ENCODE measurements at places on chromosomes 1 and 21.

- no peak for DNase-seq
These were observed 176.7 kb downstream of the LYPLAL1 start for GRCh38 chr1:219350172-219350931.

GRCh38 chr1:55706397-55706796, 491.2 kb upstream of the USP24 start:
- no peak for DNase-seq

DNA sequence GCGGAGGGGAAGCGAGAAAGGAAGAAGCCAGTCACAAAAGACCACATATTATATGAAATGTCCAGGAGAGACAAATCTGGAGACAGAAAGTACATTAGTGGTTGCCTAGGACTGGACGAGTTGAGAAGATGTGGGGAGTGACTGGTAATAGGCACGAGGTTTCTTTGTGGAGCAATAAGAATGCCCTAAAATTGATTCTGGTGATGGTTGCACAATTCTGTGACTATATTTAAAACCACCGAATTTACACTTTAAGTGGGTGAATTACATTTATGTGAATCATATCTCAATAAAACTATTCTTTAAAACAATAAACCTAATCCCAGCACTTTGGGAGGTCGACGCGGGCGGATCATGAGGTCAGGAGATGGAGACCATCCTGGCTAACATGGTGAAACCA, 63.1 kb downstream of the ZNF281 start:
- DNase-seq = no peak

GRCh38 chr1:228902781-228903433, 167.6 kb downstream of the RHOU start:
- peak; percentile 88 for DNase-seq

- DNase-seq = no peak
These were observed 6.6 kb upstream of the ZNF669 start for GRCh38 chr1:247110627-247111258.

- no peak for DNase-seq
These were observed 110.2 kb upstream of the L1TD1 start for GRCh38 chr1:62084310-62084890.

GRCh38 chr1:166811691-166812090, 27.6 kb upstream of the POGK start:
- no peak for DNase-seq

- DNase-seq = no peak
These were observed 437.9 kb upstream of the PLXNA2 start for GRCh38 chr1:208681878-208682663.

DNA sequence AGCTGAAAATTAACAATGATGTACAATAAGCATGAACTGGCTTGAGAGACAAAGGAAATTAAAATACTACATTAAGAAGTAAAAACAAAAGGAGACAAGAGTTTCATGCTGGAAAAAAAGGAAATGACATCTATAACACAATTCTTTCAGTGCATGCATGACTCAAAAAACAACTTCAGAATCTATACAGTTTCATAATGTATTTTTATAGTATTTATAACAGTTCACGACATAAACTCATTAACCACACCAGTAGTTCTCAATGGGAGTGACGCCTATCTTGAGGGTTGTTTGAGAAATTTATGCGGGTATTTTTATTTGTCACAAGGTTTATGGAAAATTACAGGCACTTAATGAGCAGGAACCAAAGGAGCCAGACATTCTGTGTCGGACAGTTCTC, 168.5 kb downstream of the SMYD3 start:
- no peak for DNase-seq

GRCh38 chr1:18073066-18073642, 34.4 kb upstream of the IGSF21 start:
- no peak for DNase-seq

DNA sequence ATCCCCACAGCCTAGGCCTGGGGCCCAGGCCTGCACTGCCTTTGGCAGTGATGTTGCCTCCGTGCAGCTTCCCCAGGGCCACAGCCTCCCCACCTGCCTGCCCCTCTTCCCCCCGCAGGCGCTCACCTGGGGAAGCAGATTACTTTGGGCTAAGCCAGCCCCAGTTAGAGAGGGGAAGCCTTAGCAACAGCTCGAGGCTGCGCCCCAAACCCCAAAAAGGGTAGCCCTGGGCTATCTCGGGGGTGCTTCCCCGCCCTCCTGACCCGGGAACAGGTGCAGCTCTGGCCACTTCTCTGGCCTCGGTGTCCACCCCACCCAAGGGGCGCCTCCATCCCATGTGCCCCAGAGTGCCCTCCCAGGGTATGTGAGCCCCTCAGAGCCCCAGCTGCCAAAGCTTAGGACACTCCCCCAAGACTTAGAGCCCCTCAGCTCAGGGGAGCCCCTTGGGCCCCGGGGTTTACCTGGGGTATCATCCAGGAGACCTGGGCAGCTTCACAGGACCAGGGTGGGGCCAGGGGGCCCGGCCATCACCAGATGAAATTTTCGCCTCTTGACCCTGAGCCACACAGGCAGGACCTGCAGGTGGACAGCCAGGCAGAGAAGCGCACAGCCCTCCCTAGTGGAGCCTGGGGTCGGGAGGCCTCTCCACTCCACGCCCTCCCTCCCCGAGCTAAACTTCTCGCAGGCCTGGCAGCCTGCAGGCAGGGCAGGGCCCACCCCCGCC, 3.3 kb upstream of the TTC34 start:
- no peak for DNase-seq

DNA sequence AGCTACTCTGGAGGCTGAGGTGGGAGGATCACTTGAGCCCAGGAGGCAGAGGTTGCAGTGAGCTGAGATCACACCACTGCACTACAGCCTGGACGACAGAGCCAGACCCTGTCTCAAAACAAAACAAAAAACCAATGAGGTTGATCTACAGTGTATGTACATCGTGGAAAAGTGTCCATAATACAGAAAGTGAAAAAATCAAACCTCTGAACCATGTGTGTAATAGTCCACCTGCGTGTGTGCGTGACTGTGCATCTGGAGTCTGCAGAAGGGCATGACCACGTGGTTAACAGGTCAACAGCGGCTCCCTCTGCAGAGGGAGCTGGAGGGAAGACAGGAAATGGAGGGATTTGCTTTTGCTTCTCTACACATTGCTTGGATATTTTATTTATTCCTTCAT, 32.4 kb upstream of the ENO1 start:
- no peak for DNase-seq

DNA sequence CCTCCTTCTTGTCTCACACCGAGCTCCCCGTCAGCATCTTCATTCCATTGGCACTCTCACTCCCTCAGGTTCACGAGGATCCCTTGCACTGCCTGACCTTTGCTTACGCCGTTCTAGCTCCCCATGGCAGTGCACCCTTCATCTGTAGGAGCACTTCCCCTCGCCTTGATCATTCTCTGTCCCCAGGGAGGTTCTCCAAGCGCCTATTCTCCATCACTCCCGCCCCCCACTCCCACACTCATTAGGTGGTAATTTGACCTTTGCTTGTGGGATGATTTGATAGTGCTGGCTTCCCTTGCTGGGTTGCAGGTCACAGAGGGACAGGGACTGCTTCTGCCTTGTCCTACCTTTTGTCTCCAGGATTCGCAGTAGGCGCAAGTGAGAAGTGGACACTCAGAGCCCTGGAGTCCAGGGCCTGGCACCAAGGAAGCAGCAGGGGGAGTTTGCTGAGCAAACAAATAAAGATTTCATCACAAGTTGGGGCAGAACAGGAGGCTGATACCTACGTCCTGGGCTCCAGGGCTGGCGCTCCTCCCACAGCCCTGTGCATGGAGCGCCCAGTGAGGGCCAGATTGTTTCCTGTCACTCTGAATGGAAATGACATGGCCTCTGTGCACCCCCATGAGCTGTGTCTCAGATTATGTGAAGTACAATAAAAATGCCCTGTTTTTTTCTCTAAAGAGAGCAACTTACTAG, 82.0 kb upstream of the RUNX3 start:
- DNase-seq = no peak

- DNase-seq = no peak
These were observed 20.7 kb downstream of the GALNT2 start for GRCh38 chr1:230087717-230088105.

GRCh38 chr1:22607154-22607553, 29.3 kb upstream of the C1QA start:
- no peak for DNase-seq

- no peak for DNase-seq
These were observed 5.0 kb upstream of the ADAMTS1 start for GRCh38 chr21:26850116-26850643.

GRCh38 chr1:25922971-25923552, 16.8 kb upstream of the STMN1 start:
- DNase-seq = peak; percentile 65

DNA sequence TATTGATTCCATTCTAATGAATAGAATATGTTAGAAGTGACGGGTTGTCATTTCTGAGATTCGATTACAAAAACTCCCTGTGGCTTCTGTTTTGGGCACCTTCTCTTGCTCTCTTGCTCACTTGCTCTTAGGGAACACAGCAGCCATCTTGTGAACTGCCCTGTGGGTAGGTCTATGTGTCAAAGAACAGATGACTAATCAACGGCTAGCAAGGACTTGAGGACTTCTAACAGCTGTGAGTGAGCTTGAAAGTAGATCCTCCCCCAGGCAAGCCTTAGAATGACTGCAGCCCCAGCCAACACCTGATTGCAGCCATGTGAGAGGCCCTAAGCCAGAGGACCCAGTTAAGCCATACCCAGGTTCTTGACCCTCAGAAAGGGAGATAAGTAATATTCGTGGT, 49.3 kb downstream of the AZIN2 start:
- DNase-seq = no peak

GRCh38 chr1:57761628-57762027, 337.8 kb upstream of the DAB1 start:
- DNase-seq = no peak

DNA sequence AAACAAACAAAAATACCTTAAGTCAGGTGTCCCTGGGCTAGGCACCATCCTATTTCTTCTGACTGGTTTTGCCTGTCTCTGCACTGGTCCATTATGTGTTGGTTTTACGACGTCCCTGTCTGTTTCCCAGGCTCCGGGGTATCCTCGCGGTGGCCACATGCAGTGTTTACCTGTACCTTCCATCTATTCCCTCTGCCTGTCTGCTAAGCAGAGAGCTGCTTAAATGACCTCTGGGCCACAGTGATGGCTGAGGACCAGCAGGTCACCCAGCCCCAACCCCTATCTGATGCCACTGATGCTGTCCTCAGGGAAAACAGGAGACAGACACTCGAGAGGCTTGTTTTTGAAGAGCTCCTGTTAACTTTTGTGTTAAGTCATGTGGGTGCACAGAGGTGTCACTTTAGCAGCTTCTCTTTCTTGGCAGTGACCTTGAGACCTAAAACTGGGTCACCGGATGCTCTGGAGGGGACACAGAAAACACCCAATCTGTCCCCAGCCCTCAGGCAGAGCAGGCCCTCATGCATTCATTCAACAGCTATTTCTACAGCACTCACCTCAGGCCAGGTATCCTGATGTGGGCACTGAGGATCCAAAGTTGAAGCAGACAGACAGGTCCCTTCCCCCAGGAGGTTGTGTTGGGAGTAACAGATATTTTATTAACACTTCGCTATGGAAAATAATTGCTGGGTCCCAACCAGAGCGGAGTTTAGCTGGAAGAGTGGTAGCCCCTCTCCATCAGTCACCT, 4.4 kb upstream of the EFHD2 start:
- no peak for DNase-seq

DNA sequence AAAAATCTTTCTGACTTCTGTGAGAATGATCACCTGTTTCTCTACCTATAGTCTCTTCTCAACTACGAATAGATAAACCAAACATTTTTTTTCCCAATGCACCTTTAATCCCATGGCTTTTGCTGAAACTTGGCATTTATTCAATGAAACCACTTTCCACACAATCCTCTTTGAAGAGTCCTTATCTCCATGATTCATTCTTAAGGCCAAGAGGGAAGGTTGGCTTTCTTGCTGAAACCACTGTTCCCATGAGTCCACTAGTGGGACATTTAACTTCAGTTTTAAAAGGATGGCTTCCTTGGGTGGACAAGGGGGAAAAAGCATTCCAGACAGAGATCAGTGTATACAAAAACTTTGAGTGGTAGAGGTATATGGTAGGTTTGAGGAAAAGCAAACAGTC, 73.6 kb downstream of the CRB1 start:
- no peak for DNase-seq

DNA sequence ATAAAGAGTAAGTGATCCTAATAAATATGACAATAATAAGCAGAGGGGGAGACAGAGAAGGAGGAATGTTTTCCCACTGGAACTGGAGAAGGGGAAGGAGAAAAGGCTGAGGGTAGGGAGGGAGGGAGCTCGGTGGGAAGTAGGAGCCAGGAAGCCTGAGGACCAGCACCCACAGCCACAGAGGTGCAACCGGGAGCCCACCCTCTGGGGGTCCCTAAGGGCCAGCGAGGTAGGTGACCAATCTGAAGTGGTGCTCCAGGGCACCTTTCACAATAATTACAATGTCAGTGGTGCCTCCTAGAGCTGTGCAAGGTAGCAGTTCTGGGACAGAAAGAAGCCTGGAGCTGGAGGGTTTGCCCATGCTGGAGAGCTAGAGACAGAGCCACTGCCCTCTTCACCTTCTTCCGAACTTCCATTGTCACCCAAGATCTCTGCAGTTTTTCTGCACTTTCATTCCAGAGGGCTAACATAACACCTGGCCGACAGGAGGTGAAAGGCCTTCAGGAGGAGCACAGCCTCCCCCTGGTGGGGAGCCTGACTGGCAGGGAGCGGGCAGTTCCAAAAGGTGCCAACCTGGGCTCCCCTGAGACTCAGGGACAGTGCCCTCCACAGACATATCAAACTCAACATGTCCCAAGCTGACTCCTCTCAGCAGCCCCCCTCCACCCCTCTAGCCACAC, 4.1 kb upstream of the AHCYL1 start:
- DNase-seq = no peak

DNA sequence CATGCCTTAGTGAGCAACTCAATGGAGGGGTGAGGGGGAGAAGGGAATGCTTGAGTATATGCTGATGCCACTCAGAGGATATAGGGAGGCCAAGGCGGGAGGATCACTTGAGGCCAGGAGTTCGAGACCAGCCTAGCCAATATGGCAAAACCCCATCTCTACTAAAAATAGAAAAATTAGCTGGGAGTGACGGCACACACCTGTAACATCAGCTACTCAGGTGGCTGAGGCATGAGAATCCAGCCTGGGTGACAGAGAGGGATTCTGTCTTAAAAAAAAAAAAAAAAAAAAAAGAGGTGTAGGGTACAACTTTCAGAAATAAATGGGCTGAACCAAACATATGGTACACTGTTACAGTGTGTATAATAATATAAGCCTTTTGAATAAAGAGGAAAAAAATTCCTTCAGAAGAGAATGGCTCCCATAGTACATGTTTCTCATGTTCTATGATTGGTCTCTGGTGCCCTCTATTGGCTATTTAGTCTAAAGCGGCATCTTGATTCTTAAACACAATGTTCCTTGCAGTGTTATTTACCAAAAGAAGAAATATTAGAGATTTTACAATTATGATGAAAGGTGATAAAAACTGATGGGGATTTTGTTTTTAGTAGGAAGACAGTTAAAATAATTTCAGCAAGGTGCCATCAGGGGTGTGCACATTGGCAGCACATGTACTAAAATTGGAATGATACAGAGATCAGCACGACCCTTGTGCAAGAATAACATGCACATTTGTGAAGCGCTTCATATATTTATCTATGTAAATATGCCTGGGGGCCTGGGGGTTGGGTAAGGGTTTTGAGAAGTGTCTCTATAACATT, 109.8 kb downstream of the PATJ start:
- no peak for DNase-seq

All from sciatic nerve (tissue), 2 donors.